ENCODE measurements at places on chromosomes 4 and X.

- no peak for DNase-seq
These were observed 95.7 kb upstream of the NKX1-1 start for GRCh38 chr4:1501754-1502500.

DNA sequence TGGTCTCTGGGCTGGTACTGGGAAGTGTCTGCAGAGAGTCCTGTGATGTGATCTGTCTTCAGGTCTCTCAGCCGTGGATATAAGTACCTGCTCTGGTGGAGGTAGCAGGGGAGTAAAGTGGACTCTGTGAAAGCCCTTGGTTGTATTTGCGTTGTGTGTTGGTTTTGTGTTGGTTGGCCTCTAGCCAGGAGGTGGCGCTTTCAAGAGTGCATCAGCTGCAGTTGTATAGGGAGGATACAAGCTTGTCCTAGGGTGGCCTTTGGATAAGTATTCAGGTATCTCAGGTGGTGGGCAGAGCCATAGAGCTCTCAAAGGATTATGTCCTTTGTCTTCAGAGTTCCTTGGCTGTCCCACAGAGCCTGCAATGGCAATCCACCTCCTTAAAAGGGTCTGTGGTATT is 111.6 kb downstream of the MAGEB17 start:
- no peak for DNase-seq

GRCh38 chr4:186727169-186727976 is 3.7 kb upstream of the FAT1 start:
- no peak for DNase-seq

- DNase-seq: peak; percentile 77
These were observed at the start of gene ELF4 for GRCh38 chrX:130110379-130111219. ELF4 (minus strand) TSS chrX:130110497; CDS start chrX:130081330, 29,167 bp downstream.

GRCh38 chr4:54367059-54367458 is 138.0 kb downstream of the PDGFRA start:
- no peak for DNase-seq

GRCh38 chrX:39337451-39337850 is 536.2 kb downstream of the MID1IP1 start:
- no peak for DNase-seq

GRCh38 chr4:95674521-95674981 is 125.8 kb upstream of the UNC5C start:
- DNase-seq: no peak

DNA sequence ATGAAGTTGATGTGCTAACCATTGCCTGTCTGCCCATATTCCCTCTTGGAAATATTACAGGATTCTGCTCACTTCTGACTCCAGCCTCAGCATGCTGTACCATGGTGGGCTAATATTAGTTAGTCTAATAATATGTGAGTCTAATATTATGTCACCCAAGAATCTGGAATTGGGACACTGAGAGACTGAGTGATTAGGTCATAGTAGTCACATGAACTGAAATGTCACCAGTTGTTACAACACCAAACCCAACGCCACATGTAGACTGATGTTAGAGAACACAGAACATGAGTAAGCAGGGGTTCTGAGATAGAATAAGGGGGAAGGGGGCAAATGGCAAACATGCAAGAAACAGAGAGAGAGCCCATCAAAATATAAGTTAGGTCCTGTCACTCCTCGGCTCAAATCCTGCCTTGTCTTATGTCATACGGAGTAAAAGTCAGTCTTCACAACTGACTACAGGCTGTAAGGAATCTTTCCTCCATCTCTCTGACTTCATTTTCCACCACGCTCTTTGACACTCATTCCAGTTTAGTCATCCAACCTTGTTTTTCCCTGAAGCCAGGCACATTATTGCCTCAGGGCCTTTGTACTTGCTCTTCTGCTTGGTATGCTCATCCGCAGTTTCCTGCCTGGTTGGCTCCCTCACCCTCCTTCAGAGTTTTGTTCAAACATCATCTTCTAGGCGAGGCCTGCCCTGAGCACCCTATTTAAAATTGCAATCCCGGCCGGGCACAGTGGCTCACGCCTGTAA is 9.6 kb upstream of the SLAIN2 start:
- DNase-seq: no peak

DNA sequence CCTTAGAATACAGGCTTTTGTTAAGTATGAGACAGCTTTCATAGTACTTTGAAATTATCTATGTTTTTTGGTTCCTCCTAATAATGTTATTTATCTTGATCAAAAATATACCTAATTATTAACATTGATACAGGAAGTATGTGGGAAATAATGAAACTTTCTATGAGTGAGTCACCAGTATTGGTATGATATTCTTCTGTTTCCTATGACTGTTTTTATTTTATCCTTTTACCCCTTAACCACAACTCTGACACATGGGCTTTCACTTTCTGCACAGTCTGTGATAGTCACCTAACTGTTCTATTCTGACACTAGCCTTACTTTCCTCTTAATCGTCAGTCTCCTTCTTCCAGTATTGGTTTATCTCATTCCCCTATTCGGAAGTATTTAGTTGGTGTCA is 4.7 kb downstream of the THAP9 start:
- DNase-seq: no peak
